ENCODE measurements at places on chromosomes 11 and 22.

- peak; percentile 72 for DNase-seq
Measured at GRCh38 chr11:93236741-93237675, 39.2 kb upstream of the SLC36A4 start.

DNA sequence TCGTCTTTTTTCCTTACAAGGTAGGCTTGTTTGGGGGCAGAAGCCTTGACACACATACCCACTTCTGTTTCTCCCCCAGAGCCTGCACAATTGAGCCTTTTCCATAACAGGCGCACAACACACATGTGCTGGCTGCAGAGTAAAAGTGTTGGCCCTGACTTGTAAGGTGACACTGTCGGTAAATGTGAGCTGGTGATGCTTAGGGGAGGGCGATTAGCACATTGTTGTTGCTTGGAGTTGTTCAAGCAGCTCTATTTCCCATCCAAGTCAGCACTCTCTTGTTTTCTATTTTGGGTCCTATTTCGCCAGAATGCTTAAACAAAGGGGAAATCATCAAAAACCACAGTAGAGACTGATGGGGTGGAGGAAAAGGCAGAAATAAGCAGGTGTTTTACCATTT is 51.9 kb upstream of the PTPRJ start:
- DNase-seq, result no peak

DNA sequence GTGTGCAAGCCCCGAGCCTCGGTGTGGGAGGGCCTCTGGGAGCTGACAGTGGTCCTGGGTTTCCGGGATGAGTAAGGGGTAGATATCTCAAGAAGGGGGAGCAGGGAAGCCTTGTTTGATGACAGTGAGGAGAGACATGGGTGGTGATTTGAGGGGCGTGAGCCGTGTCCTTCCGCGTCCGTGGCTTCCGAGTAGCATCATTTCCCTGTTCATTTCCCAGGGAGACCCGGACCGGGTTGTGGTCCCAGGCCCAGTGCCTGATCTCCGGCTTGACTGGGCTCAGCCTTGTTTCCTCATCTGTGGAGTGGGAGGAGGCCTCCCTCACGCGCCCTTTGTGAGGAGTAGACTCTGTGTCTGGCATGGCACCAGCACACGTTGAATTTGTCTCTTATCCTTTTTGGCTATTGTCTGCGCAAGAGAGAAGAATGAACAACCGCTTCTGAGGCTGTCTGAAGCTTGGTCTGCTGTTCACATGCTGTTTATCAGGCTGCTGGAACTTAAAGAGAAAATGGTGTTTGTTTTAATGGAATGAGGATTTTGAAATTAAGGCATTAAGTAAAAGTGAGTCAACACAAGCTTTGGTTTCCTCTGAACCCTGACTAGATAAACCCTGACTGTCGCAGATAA is 348.5 kb downstream of the TBC1D22A start:
- DNase-seq, result no peak

- DNase-seq, result no peak
Measured at GRCh38 chr11:67503119-67504004, 1.8 kb downstream of the PITPNM1 start.
